Vagina (tissue), 2 donors: ENCODE measurements at places on chromosomes 13 and 19.

DNA sequence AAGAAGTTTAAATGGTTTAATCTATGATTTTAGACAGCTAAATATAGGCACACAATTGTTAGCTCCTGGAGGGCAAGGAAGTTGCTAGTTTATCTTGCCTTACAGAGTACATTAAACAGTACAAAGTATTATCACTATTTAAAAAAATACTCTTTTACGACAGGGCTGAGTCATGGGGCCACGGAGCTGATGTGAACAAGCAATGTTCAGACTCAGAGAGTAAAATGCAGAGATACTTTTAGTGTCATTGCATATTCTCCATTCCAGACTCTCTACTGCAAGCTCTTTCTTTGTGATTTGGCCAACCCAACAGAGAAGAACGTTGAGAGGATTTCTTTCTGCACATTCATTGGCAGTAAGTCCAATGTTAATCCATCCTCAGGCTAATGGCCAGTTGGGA lies 352.4 kb downstream of the SPRY2 start:
- DNase-seq: no peak

DNA sequence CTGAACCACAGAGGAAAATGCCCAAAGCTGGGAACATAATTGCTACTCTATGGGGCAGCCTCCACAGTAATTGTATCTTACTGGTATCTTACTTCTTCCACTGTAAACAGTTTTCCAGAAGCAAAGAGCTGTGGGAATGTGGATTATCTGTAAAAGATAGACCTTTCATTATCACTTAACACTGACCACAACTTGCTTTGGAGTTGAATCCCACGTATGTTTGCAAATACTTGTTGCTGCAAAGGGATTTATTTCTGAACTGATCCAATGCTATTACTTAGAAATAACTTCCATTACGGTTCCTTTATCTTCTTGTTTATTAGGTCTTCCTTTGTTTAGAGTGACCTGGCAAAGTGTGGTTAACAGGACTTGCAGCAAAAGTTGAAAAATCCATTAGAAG lies 218.1 kb downstream of the KCTD12 start:
- no peak for DNase-seq

GRCh38 chr13:36142735-36143134 lies 11.6 kb upstream of the DCLK1 start:
- no peak for DNase-seq

DNA sequence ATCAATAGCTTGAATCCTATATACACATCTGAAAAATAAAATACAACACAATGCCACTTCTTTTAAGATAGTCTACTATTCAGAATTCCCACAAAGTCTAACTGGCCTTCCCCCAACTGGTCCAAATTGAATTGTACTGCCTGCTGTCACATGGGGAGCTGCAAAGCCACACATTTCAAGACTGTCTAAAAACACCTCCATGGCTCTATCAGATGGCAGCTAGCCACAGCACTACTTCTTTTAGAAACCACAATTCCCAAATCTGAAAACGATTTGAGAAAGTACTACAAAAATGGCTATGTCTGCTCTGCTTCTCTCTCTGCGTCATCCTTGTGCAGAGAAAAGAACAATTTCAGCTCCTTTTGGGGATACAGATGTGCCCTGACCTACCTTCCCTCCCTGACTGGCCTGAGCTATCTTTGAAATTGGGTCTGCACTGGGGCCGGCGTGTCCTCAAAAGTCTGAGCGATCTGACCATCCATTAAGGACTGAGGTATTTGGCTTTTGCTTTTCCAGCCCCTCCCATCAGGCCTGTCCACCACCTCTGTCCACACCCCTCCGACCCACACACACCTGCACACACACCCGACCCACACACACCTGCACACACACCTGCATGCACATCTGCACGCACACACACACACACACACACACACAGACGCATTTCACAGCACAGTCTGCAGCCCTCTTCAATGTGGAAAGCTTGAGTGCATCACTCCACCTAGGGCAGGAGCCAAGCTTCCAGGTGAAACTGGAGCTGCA lies 68.6 kb upstream of the IPO5 start:
- DNase-seq: no peak

DNA sequence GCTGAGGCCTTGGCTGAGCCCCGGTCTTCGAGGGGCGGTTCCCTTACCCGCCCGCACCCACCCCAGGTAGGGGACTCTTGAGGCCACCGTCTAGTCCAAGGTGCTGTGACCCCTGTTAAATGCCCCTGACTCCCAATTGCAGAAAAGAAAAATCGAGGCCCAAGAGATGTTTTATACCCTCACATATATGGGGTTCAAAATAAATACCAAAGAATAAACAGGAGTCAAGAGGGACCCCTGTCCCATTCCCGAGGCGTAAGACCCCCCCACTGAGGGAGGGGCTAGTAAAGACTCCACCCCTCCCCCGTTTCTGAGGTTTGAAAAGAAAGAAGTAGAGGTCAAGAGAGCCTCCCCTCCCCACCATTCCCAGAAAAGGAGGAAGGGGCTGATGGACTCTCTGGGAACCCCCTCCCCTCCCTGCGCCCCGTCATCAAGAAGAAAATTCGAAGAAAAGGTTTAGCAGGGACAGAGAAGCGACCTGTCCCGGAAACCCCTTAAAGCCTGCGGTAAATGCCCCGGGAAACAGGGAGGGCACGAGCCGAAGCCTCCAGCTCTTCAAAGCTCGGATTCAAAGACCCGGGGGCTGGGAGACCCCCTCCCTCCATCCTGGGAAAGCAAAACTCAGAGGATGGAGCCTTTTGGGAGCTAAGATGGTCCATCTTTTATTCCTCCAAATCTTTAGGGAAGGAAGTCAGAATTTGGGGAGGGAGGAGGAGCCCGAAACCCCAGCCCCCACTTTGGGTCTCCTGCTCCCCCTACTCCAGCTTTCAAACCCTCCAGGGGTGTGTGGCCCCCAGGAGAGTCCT lies 755 bp upstream of the RAB3A start:
- no peak for DNase-seq

GRCh38 chr19:4060621-4061177 lies 6.0 kb downstream of the ZBTB7A start:
- DNase-seq: no peak

DNA sequence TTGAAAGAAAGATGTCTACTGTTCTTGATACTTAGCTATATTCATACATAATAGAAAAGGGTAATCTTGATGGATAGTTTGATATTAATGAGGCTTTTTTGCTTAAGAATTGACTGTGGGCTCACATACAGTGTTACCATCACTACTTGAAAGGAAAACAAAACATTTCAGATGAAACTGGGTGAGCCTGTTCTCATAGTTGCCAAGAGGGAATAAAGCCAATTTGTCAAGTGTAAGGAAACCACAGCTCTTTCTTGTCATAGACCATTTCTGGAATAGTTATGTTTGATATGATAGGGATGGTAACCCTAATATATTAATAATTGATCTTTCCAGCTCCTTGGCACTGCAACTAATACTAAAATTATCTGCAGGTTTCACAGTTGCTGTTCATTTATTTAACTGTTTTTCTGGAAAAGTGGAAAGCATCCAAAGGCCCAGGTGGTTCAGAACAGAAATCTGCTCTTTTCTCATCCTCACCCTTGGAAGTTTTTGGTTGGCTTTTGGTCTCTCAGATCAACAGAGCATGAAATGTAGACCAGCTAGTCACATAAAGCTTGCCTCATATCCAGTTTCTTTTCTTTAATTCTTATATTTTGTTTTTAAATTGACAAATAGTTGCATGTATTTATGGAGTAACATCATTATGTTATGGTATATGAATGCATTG lies 43.2 kb downstream of the ARHGEF7 start:
- DNase-seq: no peak

- DNase-seq: no peak
These were observed 46.0 kb downstream of the SAE1 start for GRCh38 chr19:47176627-47177090.

DNA sequence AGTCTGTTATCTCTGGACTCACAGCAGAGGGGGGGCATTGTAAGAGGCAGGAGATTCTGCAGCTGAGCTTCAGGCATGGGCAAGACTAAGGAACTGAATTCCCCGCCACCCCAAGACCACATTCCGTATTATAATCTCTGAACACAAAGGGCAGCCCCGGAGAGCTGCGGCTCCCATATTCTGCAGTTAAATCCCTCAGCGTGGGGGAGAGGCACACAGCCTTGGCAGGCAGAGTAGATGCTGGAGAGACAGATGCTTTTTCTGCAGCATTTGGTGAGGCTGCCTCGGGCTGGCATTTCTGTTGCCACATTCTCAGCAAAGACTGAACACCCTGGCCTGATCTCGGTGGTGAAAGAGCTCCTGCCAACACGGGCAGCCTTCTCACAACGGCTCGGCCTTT lies 12.9 kb downstream of the CHAF1A start:
- DNase-seq: no peak

DNA sequence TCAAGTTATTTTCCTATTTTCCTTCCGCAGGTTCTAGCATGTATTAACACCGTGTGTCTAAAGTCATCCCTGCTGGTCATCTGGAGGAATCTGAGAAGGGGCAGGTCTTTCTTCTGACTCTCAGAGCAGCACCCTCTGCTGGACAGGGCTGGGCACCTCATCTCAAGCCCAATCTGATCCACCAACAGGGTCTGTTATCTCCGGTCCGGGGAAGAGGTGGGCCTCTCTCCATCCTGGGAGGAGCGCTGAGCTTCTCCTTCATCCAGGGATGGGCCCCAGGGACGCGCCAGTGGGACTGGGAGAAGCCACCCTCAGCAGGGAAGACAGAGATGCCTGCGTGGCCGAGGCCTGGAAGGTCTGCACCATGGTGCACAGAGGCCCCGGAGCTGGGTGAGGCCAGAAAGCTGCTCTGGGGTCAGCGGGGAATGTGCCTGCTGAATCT lies 26.0 kb upstream of the ZNF331 start:
- no peak for DNase-seq

- no peak for DNase-seq
These were observed 450 bp downstream of the FBXW9 start for GRCh38 chr19:12695997-12696365.

GRCh38 chr19:46472592-46472991 lies 1.2 kb upstream of the PNMA8A start:
- DNase-seq: no peak

GRCh38 chr19:7862413-7862951 lies 11.7 kb downstream of the PRR36 start:
- DNase-seq: no peak
